ENCODE measurements at places on chromosomes 7 and 10.

GRCh38 chr10:2936816-2937215 lies 130.5 kb upstream of the PFKP start:
- no peak for DNase-seq

GRCh38 chr10:111221682-111222480 lies 145.1 kb downstream of the ADRA2A start:
- no peak for DNase-seq

GRCh38 chr7:127976056-127976737 lies 55.0 kb downstream of the LRRC4 start:
- DNase-seq = no peak

GRCh38 chr10:63518690-63519288 lies 2.4 kb upstream of the REEP3 start:
- no peak for DNase-seq

- DNase-seq = no peak
These were observed 44.4 kb upstream of the CELF2 start for GRCh38 chr10:10973310-10973709.

DNA sequence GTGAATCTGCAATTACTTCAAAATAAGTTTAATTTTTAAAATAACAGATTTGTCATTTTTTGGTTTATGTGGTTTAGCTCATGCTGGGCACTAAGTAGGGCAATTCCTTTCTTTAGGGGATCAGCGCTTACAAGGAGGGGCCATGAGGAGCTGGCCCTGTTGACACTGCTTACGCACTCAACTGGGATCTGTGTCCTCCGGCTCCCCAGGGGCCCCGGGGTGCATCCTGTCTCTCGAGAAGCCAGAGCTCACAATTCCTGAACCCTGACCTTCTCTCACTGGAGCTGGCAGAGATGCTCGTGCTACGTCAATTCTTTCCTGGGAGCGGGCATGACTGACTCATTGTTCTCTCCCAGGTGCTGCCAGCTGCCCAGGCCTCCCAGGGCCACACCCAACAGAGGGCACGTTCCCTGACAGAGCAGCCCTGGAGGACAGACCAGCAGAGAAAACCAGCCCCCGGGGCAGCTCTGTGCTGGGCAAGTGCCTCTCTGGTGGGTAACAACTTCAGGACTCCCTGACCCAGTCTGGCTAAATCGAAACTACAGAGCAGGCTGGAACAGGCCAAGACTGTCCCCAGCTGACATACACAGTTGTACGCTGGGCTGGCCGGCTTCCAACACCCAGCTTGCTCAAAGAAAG lies 36.8 kb downstream of the CTBP2 start:
- no peak for DNase-seq

DNA sequence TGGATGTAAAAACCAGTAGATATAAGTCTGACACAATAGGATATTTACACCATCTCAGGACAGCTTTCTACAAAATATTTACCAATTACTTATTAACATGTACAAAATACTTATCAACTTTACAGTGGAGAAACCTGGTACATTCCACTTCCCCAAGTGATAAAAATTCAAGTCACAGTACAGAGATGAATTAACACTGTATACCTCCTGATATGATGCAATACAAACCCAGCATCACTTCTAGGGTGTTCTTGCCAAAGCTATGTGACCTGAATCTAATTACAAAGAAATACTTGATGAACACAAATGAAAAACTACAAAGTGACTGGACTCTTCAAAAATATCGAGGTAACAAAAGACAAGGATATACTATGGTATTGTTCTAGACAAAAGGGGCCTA lies 156.4 kb upstream of the FGFR2 start:
- no peak for DNase-seq

DNA sequence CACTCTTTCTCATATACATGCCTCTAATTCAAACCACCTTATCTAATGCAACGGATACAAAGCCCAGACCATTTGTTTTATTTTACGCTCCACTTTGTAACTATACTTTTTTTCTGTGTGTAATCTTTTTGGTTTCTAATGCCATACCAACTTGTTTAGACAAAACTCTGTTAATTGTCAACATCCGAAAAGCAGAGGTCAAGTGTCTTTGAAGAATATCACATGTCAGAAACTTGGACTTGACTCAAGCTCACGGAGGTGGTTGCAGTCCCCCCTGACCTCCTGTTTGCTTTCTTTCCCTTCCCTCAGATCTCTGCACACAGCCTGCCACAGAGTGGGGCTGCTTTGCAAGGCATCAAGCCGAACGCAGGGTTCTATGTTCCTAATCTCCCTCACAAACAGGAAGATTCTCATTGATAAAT lies 698.9 kb downstream of the PARD3 start:
- no peak for DNase-seq

- no peak for DNase-seq
These were observed 55.7 kb upstream of the CREB5 start for GRCh38 chr7:28356619-28357018.
